HCT116 (cell line): ENCODE measurements at places on chromosomes 5 and 9. TPM values are rescaled to one million over a fixed set of nuclear protein-coding genes. Genes with fewer than 3 reads are reported as not detected.

GRCh38 chr9:117412841-117413240 lies 2.0 kb downstream of the ASTN2 start:
- no peak for DNase-seq

- DNase-seq, result no peak
Measured at GRCh38 chr9:134623258-134624066, 18.1 kb upstream of the COL5A1 start.

ADAMTS6 gene
- 0.93 TPM for total RNA-seq

DNA sequence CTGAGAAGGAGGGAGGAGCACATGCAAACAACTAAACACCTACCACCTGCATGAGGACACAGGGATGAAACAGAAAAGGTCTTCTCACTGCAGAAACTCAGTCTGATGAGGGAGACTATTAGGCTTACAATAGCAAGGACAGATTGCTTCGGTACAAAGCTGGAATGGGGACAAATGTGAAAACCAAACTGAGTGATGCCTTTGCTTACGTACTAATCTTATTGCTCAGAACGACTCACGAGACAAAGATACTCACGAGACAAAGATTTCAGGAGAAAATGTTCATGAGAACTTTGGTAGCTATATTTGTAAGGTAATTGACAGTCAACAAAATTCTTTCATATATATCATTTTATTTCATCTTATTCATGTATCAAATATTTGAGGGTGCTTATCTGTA lies 71.9 kb upstream of the TAF1L start:
- DNase-seq, result no peak

GRCh38 chr5:77744116-77744515 lies 32.0 kb downstream of the TBCA start:
- DNase-seq, result no peak

DNA sequence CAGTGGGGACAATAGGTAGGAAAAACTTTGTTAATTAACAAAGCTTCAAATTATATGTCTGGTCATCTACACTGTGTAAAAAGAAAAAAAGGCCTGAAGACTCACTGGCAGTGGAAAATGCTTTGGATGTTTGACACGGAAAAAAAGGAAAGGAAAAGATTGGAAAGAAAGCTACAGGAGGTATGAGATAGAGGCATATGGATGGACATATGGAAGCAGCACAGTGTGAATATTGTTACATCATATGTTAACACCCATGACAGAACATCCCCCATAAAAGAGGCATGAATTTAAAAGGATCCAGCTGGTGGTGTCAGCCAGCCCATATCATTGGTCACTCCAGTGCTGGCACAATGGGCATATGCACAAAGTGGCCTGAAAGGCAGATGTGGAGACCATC lies 19.0 kb upstream of the ADAMTS19 start:
- DNase-seq, result no peak

DNA sequence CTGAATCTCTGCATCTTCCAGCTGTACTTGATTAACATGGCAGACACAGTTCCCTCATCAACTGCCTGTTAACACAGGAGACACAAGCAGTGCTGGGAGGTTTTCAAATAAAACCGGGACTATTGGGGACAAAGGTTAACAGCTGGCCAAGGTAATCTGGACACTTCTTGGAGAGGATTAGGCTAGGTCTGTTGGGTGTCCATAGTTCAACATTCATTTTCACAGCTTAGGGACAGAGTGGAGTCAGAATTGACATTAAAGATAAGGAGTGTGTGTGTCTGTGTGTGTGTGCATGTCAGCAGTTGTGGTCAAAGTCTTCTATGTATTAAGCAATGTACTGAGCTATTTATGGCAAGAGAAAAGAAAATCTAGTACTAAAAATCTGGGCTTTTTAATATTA lies 216.2 kb downstream of the MED10 start:
- no peak for DNase-seq

- DNase-seq, result no peak
Measured at GRCh38 chr9:135711391-135711790, 9.4 kb downstream of the KCNT1 start.

LCN9 gene
- total RNA-seq, result not detected

PRKAA1 gene
- 53.5 TPM for total RNA-seq

DNA sequence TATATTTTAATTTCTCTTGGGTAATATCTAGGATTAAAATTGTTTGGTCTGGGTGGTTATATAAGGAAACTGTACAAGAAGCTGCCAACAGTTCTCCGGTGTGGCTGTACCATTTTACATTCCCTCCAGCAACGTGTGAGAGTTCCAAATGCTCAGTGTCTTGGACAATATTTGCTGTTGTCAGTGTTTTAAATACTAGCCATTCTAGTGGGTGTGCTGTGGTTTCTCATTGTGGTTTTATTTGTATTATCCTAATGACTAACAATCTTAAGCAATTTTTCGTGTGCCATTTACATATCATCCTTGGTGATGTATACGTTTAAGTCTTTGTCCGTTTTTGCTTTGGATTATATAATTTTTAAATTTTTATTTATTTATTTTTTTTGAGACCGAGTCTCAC lies 34.0 kb downstream of the TNFSF15 start:
- no peak for DNase-seq

DENND1A gene
- total RNA-seq, result 33.0 TPM
